ENCODE measurements at places on chromosomes 7 and 10.
A peak's percentile ranks its signal among the peaks of the same experiment; 100 is the strongest.

DNA sequence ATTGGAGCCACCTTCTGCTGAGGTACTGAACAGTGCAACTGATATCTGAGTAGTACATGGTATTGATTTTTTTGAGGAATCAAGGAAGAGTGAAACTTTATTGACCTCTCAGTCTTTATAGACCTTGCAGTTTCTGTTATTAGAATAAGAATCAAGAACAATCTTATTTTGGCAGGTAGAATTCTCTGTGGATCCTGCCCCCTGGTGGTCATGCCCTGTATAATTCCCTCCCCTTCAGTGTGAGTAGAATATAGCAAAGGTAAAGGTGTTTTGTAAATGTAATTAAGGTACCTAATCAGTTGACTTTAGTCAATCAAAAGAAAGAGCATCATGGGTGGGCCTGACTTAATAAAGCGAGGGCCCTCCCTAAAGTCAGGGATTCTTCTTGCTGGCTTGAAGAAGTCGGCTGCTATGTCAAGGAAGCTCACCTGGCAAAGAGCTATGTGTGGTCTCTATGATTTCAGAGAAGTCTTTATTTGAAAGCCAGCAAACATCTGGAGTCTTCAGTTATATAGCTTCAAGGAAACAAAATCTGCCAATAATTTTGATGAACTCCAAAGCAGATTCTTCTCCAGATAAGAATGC, 142.8 kb downstream of the LSM5 start:
- no peak for DNase-seq

DNA sequence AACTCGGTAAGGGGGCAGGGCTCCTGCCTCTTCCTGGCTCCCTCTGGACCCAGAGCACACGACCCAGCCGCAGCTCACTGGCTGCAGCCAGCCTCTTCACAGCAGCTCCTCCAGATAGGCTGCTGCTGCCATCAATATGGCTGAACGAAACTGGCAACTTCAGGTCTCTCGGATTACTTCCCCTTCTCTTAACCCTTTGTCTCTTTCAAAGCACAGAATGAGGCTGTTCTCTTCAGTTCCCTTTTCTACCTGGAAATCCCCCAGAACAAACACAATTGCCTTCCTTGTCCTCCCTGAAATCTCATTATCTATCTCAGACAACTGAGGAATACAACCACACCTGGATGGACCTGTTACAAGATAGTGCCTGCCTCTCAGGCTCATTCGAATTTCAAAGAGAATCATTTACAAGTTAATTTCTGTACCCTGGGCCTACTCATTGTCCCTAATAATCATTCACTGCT, 193.4 kb upstream of the MBL2 start:
- no peak for DNase-seq

- no peak for DNase-seq
Observed at GRCh38 chr10:131477457-131478121, 166.1 kb upstream of the TCERG1L start.

- no peak for DNase-seq
Observed at GRCh38 chr10:49385939-49386922, 9.7 kb downstream of the DRGX start.

- DNase-seq = no peak
Observed at GRCh38 chr10:132248455-132249225, 59.1 kb downstream of the STK32C start.

- DNase-seq = no peak
Observed at GRCh38 chr7:30925117-30925516, 13.5 kb downstream of the AQP1 start.

DNA sequence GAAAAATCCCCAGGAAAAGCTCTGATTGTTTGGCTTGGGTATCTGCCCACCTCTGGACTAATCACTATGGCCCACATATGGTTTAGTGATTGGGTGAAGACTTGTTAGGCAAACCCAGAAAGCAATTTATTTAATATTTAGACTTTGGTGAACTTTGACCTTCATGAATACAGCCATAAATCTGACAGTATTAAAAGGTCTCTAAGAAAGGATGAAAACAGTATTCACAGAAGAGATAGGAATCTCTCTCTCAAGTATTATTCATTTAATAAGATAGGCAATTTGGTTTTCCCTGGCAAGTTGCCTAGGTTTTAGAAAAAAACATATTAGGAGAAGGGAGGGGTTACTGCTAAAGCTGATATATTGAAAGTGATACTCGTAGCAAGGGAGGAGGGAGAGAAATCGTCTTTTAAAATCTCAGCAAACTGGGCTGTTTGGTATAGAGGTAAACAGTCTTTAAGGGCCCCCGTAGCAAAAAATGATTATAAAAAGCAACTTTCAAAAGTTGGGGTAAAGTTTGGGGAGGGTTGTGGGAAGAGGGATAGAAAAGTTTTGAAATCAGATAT, 57.1 kb downstream of the LSMEM1 start:
- DNase-seq = no peak

DNA sequence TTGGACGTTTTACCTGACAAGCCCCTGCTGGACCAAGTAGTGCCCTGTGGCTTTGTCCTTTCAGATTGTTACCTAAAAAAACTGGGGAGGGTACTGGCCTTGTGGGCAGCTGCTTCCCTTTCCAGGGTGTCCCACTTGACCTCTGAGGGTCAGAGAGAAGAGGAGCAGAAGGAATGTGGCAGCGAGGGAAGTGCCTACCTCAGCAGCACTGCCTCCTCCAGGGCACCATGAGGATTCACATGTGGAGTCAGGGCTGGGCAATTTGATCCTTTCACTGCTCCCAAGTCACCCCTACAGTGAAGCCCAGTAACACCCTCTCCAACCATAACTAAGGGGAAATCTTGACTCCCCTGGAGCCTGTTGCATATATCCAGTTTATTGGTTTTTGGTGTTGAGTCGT, 64.6 kb downstream of the ITGB1 start:
- DNase-seq = no peak

DNA sequence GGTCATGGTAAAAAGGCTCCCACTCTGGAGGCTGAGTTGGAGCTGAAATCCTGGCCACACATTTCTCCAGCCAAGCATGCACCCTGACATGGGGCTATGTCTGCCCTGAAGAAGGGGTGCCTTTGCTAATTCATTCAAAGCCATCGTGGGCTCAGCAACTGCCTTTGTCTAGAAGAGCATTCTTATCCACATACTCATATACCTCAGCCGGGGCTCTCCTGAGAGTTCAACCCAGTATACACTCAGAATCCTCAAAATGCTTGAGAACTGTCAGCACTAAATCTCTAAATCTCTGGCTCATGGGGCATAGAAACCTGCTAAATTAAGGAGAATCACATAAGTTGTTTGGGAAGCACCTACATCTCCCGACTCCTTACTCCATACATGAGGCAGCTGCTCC, 89.3 kb downstream of the MRPL32 start:
- DNase-seq = no peak

DNA sequence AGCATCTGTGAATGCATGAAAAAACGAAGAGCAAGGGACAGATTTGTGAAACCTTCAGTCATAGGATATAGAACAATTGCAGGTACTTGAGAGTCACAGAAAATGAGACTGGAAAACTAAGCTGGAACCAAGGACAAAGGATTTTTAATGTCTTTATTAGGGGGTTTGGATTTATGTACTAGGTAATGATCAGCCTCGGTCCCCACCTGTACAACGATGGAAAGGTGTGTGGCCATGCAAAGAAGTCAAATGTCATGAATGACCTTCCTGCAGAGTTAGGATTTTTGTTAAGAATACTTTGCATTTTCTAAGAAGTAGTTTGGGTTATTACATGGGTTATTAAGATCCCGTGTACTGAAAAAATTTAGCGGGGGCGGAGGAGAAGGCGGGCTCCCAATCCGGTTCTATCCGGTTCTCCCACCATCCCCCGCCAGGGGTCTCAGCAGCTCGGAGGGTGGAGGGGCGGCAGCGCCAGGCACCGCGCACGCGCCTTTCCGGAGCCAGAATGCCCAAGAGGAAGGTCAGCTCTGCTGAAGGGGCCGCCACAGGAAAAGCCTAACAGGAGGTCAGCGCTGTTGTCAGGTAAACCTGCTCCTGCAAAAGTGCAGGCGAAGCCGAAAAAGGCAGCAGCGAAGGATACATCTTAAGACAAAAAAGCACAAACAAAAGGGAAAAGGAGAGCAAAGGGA, 327.5 kb upstream of the PLXDC2 start:
- no peak for DNase-seq

DNA sequence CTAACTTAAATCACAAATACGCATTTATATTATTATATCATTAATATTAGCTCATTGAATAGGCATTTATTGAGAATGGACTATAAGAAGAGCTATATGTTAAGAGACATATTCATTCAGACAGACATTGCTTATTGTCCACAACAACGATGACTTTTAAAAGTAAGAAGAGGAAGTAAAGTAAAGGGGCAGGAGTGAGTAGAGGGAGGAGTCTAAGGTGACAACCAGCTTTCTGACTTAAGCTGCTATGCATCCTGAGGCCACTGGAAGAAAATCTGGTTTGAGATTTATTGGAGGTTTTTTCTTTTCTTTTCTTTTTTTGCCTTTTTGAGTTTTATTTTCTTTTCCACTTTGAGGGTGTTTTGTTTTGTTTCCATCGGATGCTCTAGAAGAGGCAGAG, 723.5 kb downstream of the GRM8 start:
- no peak for DNase-seq

DNA sequence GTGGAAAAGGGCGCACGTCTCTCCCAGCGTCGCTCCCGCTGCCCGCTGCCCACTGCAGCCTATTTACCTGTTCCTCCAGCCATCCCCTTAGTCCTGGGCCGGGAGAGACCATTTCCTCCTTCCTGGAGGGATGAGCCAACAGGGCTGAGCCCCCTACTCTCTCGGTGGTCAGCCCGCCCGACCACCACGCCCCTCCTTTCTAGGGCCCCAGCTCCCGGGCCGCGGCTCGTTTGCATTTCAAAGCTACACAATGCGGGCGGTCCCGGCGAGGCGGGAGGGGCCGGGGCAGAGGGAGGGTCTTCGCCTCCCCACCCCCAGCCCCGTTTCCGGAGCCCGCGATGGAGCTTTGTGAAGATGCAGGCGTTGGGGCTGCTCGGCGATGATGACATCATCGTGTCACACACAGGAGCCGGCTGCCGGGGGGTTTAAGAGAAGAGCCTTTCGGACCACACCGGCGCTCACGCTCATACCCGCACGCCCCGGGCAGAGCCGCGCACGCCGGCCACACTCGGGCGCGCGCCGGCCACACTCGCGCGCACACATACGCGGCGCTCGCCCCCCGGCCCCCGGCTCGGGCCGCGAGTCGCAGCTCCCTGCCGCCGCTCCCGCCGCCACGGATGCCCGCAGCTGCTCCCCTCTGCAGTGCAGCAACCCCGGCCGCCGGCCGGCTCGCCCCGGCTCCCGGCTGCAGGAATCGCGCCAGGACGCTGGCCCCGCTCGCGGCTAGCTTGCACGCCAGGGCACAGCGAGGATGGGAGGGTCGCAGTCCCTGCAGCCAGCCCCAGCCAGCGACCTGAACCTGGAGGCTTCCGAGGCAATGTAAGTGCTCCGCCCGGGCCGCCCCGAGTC, 107.7 kb upstream of the BTBD16 start:
- DNase-seq = no peak

- DNase-seq = peak; percentile 65
Observed at GRCh38 chr10:69089638-69090599, 2.0 kb downstream of the SRGN start.
